ENCODE measurements at places on chromosomes 12 and 14.

DNA sequence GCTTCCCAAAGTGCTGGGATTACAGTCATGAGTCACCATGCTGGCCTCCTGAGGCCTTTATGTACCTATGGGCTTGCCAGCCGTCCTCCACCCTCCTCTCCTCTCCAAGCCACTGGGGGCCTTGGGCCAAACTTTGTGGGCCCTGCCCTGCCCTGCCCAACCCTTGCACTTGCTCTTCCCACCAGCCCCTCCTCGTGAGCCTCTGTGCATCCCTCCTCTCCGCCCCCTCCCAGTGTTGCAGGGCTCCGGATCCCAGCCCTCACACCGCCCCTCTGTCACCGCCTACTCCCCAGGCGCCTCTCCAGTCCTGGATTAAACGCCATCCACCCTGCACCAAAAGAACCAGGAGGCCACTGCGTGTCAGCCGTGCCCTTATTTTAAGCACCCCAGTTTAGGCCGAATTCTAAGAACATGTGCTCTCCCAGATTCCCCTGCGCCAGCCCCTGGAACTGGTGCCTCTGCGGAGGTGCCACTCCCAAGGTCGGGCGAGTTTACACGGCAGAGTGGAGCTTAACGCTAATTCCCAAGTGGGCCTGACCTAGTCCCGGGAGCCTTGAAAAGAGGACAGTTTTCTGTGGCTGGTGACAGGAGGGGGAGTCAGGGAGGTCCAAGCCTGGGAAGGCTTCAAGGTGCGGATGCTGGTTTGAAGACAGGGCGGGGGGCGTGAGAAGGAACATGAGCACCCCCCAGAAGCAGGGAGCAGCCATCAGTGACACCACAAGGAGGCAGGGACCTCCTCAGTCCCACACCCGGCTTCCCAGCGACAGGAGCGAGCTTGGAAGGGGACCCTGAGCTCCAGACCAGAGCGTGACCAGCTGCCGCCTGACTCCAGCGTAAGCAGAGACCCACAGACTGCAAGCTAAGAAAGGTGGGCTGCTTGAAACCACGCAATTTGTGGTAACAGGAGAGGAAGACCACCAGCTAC lies 21.2 kb upstream of the CDCA4 start:
- DNase-seq: peak; percentile 15

- no peak for DNase-seq
Observed at GRCh38 chr14:34270361-34270760, 191.7 kb downstream of the SPTSSA start.

GRCh38 chr14:49036984-49037516 lies 549.1 kb downstream of the RPS29 start:
- DNase-seq: no peak

GRCh38 chr12:63963868-63964267 lies 119.4 kb downstream of the SRGAP1 start:
- DNase-seq: no peak

- DNase-seq: no peak
Observed at GRCh38 chr14:87108726-87109125, 884.3 kb downstream of the GALC start.

DNA sequence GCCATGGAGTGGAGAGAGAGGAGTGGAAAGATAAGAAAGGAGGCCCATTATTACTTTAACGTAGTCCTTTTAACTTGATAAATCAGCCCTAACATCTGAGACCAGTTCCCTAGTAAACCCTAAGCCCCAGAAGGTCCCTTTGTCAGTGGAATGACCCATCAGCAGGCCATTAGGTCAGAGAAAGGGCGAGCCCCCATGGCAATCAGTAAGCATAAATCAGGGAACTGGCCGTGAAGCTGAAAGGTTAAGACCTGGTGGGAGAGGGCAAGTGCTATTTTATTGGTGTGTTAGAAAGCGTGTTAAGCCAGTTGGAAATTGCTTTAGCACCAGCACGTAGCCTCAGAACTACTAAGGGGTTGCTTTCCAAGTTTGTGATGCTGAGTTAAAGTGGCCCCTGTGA lies 708.0 kb downstream of the BCL11B start:
- no peak for DNase-seq

DNA sequence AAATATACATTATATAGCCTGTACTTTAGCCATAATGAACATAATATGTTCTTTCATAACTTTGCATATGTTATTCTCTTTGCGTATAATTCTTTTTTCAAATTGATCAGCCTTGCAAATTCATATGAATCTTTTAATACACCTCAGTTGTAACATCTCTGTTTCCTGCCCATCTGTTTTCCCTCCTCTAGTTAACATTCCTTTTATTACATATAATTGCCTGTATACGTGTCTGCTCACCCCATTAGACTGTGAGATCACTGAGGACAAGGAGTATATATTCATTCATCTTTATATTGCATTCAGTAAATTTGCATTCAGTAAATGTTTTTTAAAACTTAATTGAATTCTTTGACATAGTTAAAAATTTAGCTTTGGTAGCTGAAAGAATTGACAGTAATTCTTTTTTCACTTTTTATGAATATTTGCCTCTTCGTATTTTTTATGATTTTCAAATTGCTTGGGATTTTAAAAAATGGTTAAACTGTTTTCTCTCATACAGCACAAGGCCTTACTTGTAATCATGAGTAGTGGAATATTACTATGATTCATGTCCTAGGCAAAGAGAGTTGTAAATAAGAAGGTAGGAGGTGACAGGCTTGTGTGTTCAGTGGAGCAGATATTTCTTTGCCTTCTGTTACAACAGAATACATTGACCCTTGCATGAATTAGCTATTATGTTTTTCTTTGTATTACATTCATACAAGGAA lies 32.8 kb upstream of the KLHL42 start:
- no peak for DNase-seq

GRCh38 chr12:7433276-7433822 lies 10.6 kb downstream of the CD163L1 start:
- DNase-seq: no peak

DNA sequence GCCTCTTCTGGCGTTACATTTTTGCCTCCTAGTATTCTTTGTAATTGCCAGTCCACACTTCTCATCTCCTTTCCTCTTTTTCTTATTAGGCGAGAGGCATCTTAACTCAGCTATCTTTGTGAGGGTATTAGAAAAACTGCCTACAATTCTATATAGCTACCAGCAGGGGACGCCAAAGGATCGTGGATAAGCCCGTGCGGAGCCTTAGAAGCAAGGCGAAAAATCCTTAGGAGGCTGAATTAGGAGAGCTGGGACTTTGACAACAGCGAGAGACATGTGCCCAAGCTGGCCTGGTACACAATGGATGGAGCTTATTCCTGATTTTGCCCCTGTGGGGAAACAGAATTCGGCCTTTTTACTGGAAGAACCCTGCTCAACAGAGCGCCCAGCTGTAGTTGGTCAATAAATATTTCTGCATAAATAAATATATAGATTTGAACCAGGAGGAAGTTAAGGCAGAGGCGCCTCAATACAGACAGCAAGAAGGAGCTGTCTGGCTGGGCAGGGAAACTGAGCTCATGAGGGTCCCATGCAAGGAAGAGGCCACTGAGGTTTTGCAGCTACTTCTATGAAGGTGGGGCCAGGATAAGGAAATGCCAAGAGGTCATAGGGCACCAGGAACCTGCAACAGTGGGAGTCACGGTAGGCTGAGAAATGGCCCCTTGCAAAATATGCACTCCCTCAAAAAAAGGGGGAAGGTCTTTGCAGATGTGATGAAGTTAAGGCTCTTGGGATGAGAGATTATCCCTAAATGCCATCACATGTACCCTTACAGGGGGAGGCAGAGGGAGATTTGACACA lies 14.6 kb upstream of the RBM19 start:
- DNase-seq: no peak

All from 8988T (cell line).